ENCODE measurements at places on chromosomes 1 and 21.
A peak's percentile ranks its signal among the peaks of the same experiment; 100 is the strongest.

GRCh38 chr1:43933386-43934100 lies at the start of gene ARTN:
Gene ARTN (plus strand): TSS chr1:43933801. CDS start chr1:43935657, 1,856 bp downstream.
- DNase-seq, result no peak

- DNase-seq, result no peak
Observed at GRCh38 chr1:94240822-94241221, 3.4 kb upstream of the ARHGAP29 start.

DNA sequence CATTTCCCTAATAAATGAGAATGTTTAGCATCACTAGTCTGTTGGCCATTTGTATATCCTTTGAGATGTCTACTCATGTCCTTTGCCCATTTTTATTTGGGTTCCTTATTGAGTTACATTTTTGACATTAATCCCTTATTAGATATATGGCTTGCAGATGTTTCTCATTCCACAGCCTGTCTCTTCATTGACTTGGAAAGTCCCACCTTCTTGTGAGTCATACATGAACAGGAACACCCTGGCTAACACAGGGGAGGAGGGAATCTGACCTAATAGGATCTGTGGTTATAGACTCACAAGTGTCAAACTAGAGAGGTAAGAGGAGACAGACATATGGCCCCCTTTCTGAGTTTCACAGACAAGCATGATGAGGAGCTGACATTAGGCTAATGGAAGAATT lies 11.5 kb downstream of the ZP4 start:
- DNase-seq, result no peak

DNA sequence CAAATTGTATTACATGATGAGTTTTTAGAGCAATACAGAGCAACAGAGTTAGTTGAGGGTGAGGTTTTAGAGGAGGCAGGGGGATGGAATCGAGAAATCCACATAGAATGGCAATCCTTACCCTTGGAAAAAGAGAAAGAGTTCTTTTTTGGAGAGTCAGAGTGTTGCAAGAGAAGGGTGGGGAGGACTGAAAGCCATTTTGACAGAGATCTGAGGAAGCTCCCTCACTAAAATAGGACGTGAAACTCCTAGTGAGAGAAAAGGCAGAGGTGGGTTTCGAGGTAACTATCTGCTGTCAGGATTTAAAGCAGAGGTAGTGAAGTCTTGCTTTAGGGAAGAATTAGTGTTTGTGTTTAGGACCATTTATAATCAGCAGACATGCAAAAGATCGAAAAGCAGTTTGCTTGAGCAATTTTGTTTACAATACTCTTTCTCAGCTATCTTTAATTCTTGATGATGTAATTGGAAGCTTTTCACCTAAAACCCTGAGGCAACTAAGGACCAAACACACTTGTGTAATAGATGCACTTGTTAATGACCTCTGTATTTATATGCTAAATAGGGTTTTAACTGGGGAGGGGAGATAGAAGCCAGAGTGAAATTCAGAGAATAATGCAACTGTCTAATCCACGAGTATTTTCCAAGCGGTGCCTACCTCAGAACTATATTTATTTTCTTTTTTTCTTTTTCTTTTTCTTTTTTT lies 20.0 kb downstream of the ADAMTS5 start:
- no peak for DNase-seq

DNA sequence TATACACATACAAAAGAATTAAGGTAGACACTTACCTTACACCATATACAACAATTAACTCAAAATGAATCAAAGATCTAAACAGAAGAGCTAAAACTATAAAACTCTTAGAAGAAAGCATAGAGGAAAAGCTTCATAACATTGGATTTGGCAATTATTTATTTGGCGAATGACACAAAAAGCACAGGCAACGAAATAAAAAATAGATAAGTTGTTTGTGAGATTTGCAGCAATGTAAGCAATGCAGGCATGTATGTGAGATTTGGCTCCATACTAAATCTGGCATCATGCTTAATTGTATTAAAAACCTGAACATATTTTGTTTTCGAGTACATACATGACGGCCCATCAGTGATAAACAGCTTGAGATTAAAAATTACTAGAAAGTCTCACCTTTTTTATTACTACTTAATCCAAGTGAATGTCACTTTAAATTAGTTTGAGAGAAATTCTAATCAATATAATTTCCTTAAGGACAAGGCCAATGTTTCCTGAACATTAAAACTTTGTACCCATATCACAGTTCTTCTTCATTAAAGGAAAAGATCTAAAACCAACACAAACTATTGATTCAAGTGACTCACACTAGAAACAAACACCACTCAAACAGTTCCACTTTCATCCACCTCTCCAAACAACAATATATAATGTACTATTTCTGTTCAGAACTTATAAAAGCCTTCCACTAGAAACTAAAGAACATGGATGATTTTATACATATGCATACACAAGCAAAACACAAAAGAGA lies 23.1 kb upstream of the TMEM125 start:
- DNase-seq, result no peak

DNA sequence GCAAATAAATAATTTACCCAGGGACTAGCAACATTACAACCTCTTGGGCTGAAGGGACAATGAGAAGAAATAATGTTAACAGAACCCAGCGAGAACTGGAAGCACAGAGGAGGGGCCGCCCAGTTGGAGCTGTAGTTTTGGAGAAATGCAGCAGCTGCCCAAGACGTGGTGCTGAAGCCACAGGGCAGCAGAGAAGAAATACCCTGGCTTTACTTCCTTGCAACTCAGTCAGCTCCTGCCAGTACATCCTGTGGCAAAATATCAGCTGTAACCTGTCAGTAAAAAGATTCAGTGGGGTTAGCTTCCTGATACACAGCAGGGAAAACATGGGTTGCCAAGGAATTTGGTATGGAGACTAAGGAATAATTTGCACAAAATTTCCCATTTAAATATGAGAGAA lies 283.6 kb upstream of the USP25 start:
- no peak for DNase-seq

DNA sequence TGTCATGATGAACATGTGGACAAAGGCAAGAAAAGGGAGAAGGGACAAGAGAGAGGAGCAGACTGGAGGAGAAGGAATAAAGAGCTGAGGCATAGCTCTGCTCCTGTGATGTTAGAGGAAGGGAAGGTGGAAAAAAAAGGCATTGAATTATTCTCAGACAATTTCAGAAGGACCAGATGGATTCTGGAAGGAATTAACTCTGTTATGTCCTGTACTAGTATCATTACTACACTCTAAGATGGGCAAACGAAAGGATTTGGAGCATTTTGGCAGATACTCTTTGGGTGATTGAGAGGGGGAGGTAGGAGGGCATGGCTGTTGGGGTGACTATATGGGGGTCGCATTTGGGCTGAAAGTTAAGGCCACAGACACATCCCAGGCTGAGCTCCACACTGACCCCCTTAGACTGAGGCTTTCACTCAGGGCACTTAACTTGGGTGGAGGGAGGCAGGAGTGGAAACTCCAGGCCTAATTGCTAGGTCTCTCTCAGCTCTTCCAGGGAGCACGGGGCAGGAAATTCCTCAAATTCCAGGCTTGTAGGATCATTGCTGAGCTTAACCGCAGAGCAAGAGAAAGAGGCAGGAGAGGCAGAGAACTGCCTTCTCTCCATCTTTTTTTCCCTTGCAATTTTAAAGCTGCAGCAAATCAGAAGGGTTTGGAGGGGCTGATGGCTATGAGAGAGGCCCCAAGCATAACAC lies 25.9 kb downstream of the KIRREL1 start:
- DNase-seq, result peak; percentile 75

- DNase-seq, result no peak
Observed at GRCh38 chr21:33230545-33231324, 997 bp downstream of the IFNAR2 start.

DNA sequence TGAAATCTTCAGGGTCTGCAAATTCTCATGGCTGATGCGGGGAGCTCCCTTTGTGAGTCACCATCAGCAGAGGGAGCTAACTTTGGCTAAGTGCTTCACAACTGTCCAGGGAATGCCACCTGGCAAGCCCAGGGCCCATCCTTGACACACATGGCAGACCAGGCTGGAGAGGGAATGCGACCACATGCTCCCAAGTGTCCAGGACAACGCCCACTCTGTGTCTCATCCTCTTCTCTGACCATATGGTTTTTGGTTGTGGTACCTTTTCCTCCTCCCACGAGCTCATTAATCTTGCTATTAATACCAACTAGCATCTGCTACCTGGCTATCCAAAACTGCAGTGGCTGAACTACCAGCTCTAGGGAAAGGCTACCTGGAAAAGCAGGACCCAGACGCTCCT lies 37.1 kb upstream of the CLSTN1 start:
- DNase-seq, result no peak

Data from iPS DF 19.7 (cell line).